Naive thymus-derived CD8-positive, alpha-beta T cell (primary cell): ENCODE measurements at places on chromosomes 16 and 17. TPM values are rescaled to one million over a fixed set of nuclear protein-coding genes. Genes with fewer than 3 reads are reported as not detected.

KLHL10 gene
- not detected for polyA plus RNA-seq

SLC38A10 gene
- polyA plus RNA-seq, result 32.6 TPM

CLTC gene
- polyA plus RNA-seq, result 23.7 TPM

ZFP3 gene
- 0.51 TPM for polyA plus RNA-seq

ABCC11 gene
- not detected for polyA plus RNA-seq

CACNG5 gene
- not detected for polyA plus RNA-seq

APOBR gene
- 1.1 TPM for polyA plus RNA-seq

CACNG4 gene
- not detected for polyA plus RNA-seq

KRT9 gene
- polyA plus RNA-seq, result not detected

SBK1 gene
- polyA plus RNA-seq, result 19.9 TPM

RRN3 gene
- 23.8 TPM for polyA plus RNA-seq

P2RX1 gene
- not detected for polyA plus RNA-seq

GPR139 gene
- polyA plus RNA-seq, result not detected

CEMP1 gene
- polyA plus RNA-seq, result 2.8 TPM

TEX14 gene
- polyA plus RNA-seq, result 0.24 TPM

TNFRSF17 gene
- not detected for polyA plus RNA-seq

KRT27 gene
- not detected for polyA plus RNA-seq

EVI2A gene
- 44.3 TPM for polyA plus RNA-seq

GLTPD2 gene
- 0.39 TPM for polyA plus RNA-seq

KRT39 gene
- not detected for polyA plus RNA-seq

CPHXL2 gene
- polyA plus RNA-seq, result not detected

TEKT5 gene
- polyA plus RNA-seq, result not detected

TMEM238L gene
- polyA plus RNA-seq, result 0.65 TPM

CDH13 gene
- polyA plus RNA-seq, result not detected

ALDH3A2 gene
- polyA plus RNA-seq, result 23.6 TPM

KRTAP4-7 gene
- not detected for polyA plus RNA-seq

HNF1B gene
- polyA plus RNA-seq, result not detected

MILR1 gene
- polyA plus RNA-seq, result not detected

ZNF423 gene
- not detected for polyA plus RNA-seq

KCNH6 gene
- polyA plus RNA-seq, result not detected

CHP2 gene
- polyA plus RNA-seq, result not detected

CPNE7 gene
- polyA plus RNA-seq, result not detected

CDYL2 gene
- polyA plus RNA-seq, result 1.7 TPM

CRISPLD2 gene
- polyA plus RNA-seq, result 0.07 TPM

MRPL38 gene
- 78.7 TPM for polyA plus RNA-seq

SPDYE4 gene
- not detected for polyA plus RNA-seq

PYDC1 gene
- not detected for polyA plus RNA-seq

TBC1D3H gene
- not detected for polyA plus RNA-seq

SPATA32 gene
- 0.30 TPM for polyA plus RNA-seq

CIBAR2 gene
- not detected for polyA plus RNA-seq

ANKRD40CL gene
- polyA plus RNA-seq, result not detected

SEC14L5 gene
- not detected for polyA plus RNA-seq

TRPV2 gene
- 109 TPM for polyA plus RNA-seq

SAT2 gene
- 38.5 TPM for polyA plus RNA-seq

CBFA2T3 gene
- polyA plus RNA-seq, result not detected

ASGR1 gene
- not detected for polyA plus RNA-seq

ZP2 gene
- polyA plus RNA-seq, result not detected

HBA1 gene
- polyA plus RNA-seq, result not detected

ABCA3 gene
- polyA plus RNA-seq, result 2.1 TPM

GNGT2 gene
- polyA plus RNA-seq, result 14.7 TPM

PRR15L gene
- polyA plus RNA-seq, result 0.16 TPM

CDH1 gene
- polyA plus RNA-seq, result 1.4 TPM

MFAP4 gene
- polyA plus RNA-seq, result not detected

HSPB9 gene
- not detected for polyA plus RNA-seq

RHBDF2 gene
- 4.8 TPM for polyA plus RNA-seq

UNC13D gene
- polyA plus RNA-seq, result 50.3 TPM

PPY gene
- polyA plus RNA-seq, result not detected

WSCD1 gene
- polyA plus RNA-seq, result not detected

PLLP gene
- polyA plus RNA-seq, result 4.9 TPM
